Activated naive CD4-positive, alpha-beta T cell treated with anti-CD3 and anti-CD28 coated beads, Interleukin-2, amount 50 U/mL, for 16 hours (primary cell): ENCODE measurements at places on chromosomes 2 and 18.

GRCh38 chr18:27377251-27377650 lies 192.1 kb upstream of the CHST9 start:
- DNase-seq = no peak

DNA sequence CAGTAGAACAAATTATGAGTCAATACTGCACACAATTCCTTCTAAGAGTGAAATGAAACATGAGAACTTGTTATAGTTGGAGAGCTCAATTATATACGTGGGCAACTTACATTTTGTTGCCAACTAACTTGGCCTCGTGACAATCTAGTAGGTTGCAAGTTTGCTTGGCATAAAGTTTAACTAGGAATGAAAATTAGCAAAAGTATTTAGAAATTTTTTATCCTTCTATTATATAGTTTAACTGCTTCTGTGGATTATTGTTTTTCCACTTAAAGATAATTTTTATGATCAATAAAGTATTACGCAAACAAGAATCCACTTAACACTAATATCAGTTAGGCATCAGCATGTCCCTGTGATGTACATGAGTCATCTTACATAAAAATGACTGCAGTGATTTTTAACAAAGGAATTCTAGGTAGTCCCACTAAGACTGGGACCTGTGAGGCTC lies 41.1 kb downstream of the FAM124B start:
- no peak for DNase-seq

GRCh38 chr18:75554644-75555185 lies 127.2 kb upstream of the SMIM21 start:
- DNase-seq = no peak

DNA sequence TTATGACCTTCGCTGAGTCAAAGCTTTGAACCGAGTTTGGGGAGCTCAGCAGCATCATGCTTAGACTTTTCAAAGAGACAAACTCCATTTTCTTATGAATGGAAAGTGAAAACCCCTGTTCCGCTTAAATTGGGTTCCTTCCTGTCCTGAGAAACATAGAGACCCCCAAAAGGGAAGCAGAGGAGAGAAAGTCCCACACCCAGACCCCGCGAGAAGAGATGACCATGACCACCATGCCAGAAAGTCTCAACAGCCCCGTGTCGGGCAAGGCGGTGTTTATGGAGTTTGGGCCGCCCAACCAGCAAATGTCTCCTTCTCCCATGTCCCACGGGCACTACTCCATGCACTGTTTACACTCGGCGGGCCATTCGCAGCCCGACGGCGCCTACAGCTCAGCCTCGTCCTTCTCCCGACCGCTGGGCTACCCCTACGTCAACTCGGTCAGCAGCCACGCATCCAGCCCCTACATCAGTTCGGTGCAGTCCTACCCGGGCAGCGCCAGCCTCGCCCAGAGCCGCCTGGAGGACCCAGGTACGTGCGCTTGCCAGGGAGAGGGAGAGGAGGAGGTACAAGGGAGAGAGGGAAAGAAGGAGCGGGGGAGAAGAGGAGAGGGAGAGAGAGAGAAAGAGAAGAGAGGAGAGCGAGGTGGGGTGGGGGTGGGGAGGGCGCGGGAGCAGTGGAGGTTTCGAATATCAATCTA lies at the start of gene DLX1:
Gene DLX1, plus strand, starts transcription at position 48 of the 700 bp plus-strand sequence. Its CDS starts 171 bp downstream, at position 219.
- no peak for DNase-seq

DNA sequence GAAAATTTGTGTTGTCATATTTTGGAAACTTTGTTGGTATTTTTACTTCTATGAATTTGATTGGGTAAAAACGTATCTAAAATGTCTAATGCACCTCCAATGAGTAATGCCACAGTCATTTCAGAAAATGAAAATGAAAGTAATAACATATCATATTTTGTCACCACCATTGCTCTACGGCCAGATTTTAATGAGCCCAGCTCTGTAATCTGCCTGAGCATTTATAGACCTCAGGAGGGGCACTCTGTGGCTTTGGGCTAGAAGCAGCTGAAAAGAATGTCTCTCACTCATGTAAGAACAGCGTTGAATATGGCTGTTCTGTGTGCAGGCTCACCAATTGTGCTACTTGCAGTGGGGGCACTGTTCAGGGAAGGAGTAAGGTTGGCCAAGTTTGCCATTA lies 32.7 kb upstream of the ABCA12 start:
- DNase-seq = no peak

DNA sequence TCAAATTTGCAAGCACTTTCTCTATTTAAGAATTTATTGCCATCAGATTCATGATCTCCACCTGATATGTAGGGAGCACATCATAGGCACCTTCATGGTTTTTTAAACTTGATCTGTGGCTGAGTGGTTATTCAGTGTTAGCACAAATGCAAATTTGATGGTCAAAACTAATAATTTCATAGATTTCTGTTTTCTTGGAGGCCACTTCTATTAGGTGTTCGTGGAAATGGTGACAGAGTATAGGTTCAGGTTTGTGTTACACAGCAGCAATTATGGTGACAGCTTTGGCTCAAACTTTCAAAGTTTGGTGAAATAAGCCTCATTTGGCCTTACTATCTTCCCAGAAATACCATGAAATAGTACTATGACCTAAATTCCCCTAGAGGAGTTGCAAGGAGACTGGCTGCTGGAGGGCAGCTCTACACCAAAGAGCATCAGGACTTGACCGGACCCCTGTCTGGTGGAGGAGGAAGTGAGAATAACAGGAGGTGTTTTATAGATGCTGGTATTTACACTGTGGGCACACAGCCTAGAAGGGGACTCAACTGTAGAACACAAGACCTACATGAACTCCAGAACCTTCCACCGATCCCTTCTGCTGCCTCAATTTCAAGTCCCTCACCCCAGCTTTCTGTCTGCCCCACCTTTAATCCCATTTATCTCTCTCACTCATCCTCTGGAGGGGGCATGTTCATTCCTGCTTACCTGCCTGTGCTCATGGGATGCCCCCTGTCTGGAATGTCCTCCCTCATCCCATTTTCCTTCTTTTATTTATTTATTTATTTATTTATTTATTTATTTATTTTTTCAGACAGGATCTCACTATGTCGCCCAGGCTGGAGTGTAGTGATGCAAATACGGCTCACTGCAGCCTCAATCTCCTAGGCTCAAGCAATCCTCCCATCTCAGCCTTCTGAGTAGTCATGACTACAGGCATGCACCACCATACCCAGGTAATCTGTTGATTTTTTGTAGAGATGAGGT lies 132.9 kb upstream of the SIX2 start:
- DNase-seq = no peak

- DNase-seq = peak; percentile 69
These were observed 97.6 kb upstream of the SLC39A10 start for GRCh38 chr2:195559431-195559914.

DNA sequence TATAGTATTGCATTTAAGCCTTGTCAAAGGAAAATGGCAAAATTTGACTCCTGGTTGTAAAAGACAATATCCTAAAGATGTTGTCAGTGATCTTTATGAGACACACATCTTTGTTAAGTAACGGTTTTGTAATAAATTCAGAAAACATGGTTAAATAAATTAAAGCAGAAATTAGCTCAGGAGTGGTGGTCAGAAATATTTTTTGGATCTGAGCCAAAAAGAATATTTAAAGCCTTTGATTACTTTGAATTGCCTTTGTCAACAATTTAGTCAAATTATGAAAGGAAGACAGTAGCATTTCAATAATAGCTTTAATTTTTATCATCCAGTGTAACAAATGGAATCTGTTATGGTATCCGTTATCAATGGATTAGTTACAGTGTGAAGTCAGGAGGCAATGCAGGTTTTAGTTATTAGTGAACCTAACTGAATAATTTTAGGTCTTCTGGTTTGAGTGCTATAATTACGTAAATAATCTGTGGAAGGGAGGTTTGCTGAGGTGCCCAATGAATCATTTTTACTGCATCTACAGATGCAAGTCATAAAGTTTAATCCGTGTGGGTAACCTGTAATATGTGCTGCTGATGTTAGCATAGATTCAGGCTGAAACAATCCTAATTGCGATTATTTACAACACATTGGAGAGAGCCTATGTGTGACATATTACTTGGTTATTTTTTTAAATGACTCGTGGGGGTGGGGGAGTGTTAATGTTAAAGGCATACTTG lies 42.7 kb downstream of the SMAD4 start:
- no peak for DNase-seq

DNA sequence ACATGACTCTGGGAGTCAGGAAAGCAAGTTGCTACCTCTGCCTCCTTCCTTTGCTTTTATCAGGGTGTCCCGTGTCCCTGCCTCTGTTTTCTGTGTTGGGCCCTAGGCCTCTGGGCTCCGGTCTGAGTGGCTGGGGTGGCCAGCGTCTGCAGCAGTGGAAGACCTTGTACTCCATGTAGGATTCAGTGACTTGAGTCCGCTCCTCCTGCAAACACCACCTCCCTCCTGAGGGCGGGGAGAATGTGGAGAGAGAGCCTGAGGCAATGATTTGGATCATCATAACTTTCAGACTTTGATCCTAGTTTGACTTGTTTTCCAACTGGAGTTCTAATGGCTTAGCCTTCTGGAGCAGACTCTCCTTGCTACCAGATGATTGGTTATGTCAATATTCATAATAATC lies 30.8 kb downstream of the ATP6V1C2 start:
- no peak for DNase-seq

DNA sequence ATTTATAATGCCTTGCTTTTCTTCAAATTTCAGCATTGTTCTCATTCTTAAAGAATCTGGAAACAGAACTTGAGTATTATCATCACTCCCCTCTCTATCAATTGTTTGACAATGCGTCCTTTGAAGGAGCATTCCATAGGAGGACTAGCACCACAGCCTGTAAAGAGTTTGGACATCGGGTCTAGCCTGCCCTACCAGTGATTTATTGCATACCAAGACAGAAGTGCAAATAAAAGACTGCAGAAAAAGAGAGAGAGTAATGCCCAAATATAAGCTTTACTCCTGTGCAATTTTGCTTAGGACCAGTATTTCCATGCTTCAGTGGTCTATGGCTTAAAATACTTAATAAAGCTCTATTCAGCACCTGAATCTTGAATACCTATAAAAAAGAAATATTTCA lies 55.4 kb upstream of the MAP2 start:
- no peak for DNase-seq

DNA sequence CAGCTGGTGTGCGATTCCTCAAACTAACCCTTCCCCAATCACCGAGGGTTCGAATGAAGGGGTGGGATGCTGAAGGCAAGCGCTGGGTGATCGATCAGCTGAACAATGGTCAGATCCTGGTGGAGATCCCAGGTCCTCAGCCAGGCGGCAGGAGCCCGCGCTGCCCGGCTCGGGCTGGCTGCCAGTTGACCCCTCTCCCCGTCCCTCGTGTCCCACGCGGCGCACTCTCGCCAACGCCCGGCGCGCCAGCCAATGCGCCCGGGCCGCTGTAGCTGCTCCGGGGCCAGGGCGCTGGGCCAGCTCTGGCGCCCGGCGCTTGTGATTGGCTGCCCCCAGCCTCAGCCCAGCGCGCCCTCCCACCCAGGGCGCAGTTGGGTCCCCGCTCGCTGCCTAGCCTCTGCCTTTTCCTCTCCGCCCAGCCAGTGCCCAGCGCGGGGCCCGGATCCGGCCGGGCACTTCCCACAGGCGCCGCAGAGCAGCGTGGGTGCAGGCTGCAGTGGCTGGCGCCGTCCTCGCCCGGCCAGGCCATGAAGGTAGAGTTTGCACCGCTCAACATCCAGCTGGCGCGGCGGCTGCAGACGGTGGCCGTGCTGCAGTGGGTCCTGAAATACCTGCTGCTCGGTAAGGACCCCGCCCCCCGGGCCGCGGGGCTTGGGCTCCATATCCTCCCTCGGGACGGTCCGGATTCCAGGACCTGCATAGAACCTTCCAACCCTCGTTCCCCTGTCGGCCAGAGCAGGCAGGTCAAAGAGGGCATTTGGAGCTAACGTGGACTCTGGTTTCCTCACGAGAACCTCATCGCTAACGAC lies at the start of gene MOGAT1:
Gene MOGAT1, plus strand, starts transcription at position 400 of the 809 bp plus-strand sequence. Its CDS starts 128 bp downstream, at position 528.
- DNase-seq = no peak

DNA sequence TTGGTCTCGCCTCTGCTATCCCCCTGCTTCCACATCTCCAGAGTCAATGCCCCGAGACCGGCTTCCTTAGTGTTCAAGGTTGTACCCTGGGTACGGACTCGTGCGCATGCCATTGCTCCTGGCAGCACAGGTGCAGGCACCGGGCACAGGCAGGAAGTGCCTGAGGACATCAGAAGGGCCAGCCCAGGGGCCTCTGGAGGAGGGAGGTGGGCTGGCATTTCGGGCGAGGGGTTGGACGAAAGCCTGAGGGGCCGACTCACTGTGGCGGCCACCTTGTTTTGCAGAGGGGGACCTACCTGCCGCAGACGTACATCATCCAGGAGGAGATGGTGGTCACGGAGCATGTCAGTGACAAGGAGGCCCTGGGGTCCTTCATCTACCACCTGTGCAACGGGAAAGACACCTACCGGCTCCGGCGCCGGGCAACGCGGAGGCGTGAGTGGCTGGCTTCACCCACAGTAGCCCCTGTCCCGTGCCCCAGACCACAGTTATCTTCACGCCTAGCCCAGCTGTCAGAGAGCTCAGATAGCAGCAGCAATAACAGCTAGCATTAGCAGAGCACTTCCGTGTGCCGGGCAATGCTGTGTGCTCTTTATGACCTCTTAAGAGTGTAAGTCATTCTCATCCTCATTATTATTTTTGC lies 12.5 kb downstream of the ITM2C start:
- DNase-seq = no peak

DNA sequence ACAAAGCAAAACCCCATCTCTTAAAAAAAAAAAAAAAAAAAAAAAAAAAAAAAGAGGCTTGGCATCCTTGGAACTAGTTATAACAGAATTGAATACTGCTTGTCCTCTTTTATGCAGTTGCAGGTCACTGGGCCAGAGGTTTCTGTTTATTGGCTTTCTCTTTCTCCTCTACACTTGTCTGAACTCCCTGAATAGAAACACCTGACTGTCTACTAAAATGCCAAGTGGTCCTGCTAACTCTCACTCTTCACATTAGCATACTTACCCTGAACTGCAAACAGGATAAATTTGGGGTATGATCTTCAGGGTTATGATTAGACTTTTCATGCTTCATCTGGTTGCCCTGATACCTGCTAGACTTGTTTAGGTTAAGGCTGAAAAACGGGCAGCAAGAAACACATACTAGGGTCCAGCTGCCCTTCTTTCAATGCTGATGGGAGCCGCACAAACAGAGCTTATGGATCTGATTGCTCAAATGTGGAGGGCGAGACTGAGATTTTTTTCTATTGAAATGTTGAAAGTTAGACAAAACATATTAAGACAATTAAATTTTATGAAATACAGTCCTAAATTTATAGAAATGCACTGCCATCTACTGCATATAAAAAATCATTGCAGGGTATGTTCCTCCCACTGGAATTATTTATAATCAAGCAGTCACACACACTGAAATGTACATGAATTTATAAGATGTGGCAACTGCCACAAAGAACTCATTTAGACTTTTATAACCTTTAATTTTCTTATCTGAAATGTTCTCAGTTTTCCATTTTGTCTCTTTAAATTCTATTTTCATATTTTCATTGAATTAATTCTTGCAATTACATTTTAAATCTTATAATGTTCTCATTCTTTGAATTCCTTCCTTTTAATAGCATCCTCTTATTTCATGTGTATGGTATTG lies 40.8 kb downstream of the GTF3C3 start:
- DNase-seq = no peak

DNA sequence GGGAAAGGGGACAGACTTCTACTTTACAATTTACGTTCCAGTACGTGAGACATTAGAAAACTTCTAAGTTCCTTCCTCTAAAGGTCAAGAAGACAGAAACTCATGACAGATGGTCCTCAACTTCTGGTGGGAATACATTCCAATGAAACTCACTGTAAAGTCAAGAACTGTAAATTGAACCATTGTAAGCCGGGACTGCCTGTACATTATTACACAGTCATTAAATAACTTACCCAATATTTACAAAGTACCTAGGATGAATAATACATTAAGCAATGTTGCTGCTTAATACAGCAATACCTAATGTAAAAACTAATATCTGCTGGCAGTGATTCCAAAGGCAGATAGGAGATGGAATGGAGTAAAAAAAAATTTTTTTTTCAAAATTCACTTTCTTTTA lies 51.9 kb downstream of the CDH2 start:
- no peak for DNase-seq
